ENCODE measurements at places on chromosomes 2 and 18. TPM values are rescaled to one million over a fixed set of nuclear protein-coding genes. Genes with fewer than 3 reads are reported as not detected.

DNA sequence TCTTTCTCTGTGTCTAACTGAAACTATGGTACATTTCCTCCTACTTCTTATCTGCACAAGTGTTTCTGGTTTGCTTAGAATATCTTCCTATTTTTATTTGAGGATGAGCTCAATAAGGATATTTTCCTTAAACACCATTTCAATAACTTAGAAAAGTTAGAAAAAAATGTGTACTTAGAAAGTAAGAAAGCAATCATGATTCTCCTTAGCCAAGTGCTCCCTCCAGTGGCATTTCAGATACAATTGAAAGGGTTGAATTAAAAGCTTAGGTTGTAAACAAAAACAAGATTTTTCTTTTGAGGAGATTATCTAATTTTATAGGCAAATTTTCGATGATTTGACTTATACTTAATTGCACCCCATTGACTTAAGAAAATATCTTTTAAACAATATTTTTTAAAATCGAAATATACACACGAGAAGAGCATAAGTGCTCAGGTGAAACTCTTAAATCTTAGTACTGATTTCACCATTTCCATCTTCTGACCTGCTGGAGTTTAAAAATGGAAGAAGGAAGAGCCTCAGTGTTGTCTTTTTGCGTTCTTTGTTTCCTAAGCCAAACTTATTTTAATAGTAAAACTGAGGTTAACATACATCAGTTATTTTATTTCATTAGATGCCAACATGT, 26.9 kb downstream of the C18orf63 start:
- H3K4me3 ChIP-seq: no peak overlapping the region
- no peaks in the 10 kb centered on the region for H3K36me3 ChIP-seq
- H3K27ac ChIP-seq: no peak overlapping the region
- no peaks in the 10 kb centered on the region for H3K4me1 ChIP-seq
- peaks cover 6% of the 10 kb centered on the region for H3K27me3 ChIP-seq

The M1AP gene
- total RNA-seq: not detected

- H3K27me3 ChIP-seq: no peaks in the 10 kb centered on the region
- H3K27ac ChIP-seq: no peak overlapping the region
- no peak for DNase-seq
- H3K4me1 ChIP-seq: no peaks in the 10 kb centered on the region
- H3K4me3 ChIP-seq: no peak overlapping the region
Observed at GRCh38 chr2:47012866-47013265, 97.3 kb upstream of the MCFD2 start.

- H3K4me3 ChIP-seq: no peak overlapping the region
- H3K27me3 ChIP-seq: no peaks in the 10 kb centered on the region
- H3K27ac ChIP-seq: no peak overlapping the region
- no peaks in the 10 kb centered on the region for H3K36me3 ChIP-seq
- DNase-seq: no peak
Observed at GRCh38 chr2:207233731-207234130, 68.0 kb upstream of the KLF7 start.

The FOSL2 gene
- total RNA-seq: 172 TPM

GRCh38 chr2:9110893-9111569, 95.6 kb upstream of the ASAP2 start:
- H3K27me3 ChIP-seq: peaks cover 2% of the 10 kb centered on the region
- no peak overlapping the region for H3K27ac ChIP-seq
- DNase-seq: no peak

DNA sequence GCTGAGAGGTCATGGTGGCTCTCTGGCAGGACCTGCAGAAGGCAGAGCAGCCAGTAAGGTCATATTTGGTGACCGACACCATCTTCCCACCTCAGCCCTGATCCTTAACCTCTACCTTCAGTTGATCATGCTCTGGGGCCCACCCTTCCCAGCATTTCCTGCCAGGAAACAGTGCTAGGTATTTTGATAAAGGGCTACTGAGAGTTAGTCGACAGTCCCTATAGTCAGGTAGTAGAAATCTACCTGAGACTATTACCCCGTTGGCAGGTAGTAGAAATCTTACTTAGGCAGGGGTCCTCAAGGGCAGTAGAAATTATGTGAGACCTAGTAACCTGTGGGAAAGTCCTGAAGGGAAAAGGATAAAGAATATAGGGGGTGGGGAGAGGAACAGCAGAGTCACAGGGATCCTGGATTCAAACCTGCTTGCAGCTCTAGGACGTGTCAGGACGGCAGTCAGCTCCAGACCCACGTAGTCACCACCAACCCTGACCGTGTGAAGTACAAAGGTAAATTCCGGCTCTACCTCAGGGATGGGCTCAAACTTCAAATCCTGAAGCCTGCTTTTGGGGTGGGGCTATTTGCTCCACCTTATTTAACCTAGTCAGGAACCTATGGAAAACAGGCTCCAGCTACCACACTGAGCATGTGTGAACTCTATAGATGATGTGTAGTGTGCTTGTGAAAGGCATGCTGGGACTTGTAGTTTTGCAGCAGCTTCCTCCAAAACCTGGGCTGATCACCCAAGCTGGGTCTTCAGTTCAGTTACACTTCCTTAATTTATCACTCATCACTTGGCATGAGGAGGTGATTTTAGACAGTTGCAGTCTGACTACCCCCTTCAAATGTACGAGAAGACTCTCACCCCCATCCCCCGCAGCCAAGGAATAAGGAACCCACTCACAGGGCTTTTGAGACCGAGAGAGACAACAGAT, at the start of gene DQX1:
Gene DQX1, minus strand, starts transcription at position 515 of the 932 bp plus-strand sequence. Its CDS starts 502 bp downstream, at position 13.
- no peak within 1 kb of the TSS for H3K4me3 ChIP-seq
- DNase-seq: no peak
- peaks cover 34% of the 10 kb centered on the region for H3K36me3 ChIP-seq
- no peak within 1 kb of the TSS for H3K27ac ChIP-seq
- H3K4me1 ChIP-seq: peaks cover 25% of the 10 kb centered on the region

The IFIH1 gene
- total RNA-seq: 34.2 TPM

- no peaks in the 10 kb centered on the region for H3K27me3 ChIP-seq
- peaks cover 59% of the 10 kb centered on the region for H3K4me1 ChIP-seq
- H3K4me3 ChIP-seq: peak overlapping the region; percentile 54
- DNase-seq: peak; percentile 77
- H3K36me3 ChIP-seq: peaks cover 26% of the 10 kb centered on the region
- peak overlapping the region; percentile 90 for H3K27ac ChIP-seq
Observed at GRCh38 chr2:63856303-63856603, 14.6 kb downstream of the UGP2 start.

DNA sequence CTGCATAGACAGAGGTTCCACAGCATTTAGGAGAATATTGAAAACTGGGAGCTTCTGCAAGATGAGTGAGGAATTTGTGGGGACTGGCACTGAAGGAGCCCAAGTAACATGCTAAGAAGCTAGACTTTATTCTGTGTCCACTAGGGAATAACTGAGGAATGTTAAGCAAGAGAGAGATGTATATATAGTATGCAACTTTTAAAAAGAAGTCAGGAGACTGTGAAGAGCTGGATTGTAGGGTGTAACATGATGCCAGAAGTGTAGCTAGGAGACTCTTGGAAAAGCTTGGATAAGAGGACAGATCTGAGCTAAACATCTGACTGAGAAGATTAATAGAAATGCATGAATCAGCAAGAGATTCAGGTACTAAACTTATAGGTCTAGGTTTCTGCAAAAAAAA, 270.6 kb upstream of the MMADHC start:
- H3K27ac ChIP-seq: no peak overlapping the region
- H3K27me3 ChIP-seq: no peaks in the 10 kb centered on the region
- H3K36me3 ChIP-seq: no peaks in the 10 kb centered on the region
- no peak for DNase-seq
- no peaks in the 10 kb centered on the region for H3K4me1 ChIP-seq

The TRABD2A gene
- total RNA-seq: 30.1 TPM

The TTLL4 gene
- 32.1 TPM for total RNA-seq
